Naive thymus-derived CD8-positive, alpha-beta T cell (primary cell): ENCODE measurements at places on chromosomes 13 and 19. TPM values are rescaled to one million over a fixed set of nuclear protein-coding genes. Genes with fewer than 3 reads are reported as not detected.
A peak's percentile ranks its signal among the peaks of the same experiment; 100 is the strongest.

Gene NFILZ
- polyA plus RNA-seq: not detected

DNA sequence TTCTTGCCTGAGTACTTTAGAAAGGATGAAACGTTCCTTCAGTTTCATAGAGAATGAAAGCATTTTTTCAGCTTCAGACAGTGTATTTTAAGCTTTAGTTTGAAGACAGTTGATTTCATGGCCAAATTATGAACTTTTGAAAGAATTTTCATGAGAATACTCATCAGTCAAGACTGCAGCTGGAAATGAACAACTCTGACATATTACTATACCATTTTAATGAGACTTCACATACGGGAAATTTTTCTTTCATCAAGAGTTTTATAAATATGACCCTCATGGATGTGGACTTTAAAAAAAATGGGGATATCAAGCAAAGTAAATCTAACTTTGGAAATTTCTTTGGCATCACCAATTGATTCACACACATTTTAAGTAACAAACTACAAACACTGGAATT, 6.4 kb downstream of the LATS2 start:
- H3K36me3 ChIP-seq: no peaks in the 10 kb centered on the region
- peaks cover 3% of the 10 kb centered on the region for H3K4me1 ChIP-seq
- H3K4me3 ChIP-seq: no peak overlapping the region
- H3K27me3 ChIP-seq: no peaks in the 10 kb centered on the region
- no peak for DNase-seq

- no peak overlapping the region for H3K27ac ChIP-seq
- no peak overlapping the region for H3K4me3 ChIP-seq
- peaks cover 3% of the 10 kb centered on the region for H3K27me3 ChIP-seq
- H3K36me3 ChIP-seq: no peaks in the 10 kb centered on the region
Observed at GRCh38 chr19:27962264-27962663, 1250.7 kb downstream of the UQCRFS1 start.

GRCh38 chr19:50799547-50799851, 9.3 kb downstream of the ACP4 start:
- peaks cover 38% of the 10 kb centered on the region for H3K4me1 ChIP-seq
- no peak overlapping the region for H3K4me3 ChIP-seq
- no peak overlapping the region for H3K27ac ChIP-seq
- no peaks in the 10 kb centered on the region for H3K27me3 ChIP-seq
- peaks cover 39% of the 10 kb centered on the region for H3K36me3 ChIP-seq
- no peak for DNase-seq

DNA sequence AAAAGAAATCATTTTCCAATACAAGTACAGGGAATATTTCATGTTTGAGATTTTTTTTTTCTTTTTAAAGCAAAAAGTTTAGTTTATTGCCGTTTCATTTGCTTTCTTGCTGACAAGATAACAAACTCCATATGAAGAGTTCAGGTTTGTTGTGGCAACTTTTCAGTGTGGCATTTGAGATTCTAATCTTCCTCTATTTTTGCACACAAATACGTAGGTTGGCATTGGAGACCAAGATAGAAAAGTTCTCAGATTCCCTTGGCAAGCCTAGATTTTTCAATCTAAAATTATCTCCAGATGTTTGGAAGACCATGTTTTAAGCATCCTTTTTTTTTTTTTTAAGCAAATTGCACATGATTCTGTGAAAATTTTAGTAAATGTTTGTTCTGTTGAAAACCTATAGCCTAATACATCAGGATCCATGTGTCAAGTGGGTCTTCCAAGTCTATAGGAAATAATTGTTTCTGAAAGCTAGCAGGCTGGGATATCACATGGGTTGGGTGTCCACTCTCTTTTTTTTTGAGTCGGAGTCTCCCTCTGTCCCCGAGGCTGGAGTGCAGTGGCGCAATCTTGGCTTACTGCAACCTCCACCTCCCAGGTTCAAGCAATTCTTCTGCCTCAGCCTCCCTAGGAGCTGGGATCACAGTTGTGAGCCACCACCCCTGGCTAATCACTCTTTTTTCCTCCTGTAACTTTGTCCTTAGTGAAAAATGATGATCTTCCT, 2.6 kb downstream of the GARRE1 start:
- no peak for DNase-seq
- peak overlapping the region; percentile 55 for H3K27ac ChIP-seq
- H3K4me1 ChIP-seq: peaks cover 69% of the 10 kb centered on the region
- H3K27me3 ChIP-seq: no peaks in the 10 kb centered on the region

GRCh38 chr19:48329167-48329891, 4.0 kb downstream of the EMP3 start:
- peak overlapping the region; percentile 90 for H3K4me3 ChIP-seq
- H3K36me3 ChIP-seq: peaks cover 39% of the 10 kb centered on the region
- DNase-seq: peak; percentile 26
- H3K4me1 ChIP-seq: peaks cover 72% of the 10 kb centered on the region
- peak overlapping the region; percentile 100 for H3K27ac ChIP-seq
- no peaks in the 10 kb centered on the region for H3K27me3 ChIP-seq

DNA sequence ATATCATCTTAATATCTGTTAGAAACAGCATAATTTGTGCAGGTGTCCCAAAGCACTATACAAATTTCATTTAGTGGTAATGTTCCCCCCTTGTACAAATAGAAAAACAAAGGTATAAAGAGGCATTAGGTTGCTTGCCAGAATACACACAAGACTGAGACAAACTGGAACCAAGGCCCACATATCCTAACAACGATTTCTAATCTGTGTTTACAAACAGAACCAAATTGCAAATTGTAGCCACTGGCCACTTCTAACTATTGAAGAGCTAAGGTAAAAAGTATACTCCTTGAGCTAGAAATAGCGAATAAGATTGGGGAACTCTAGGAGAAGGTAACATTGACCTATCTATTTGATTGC, 526.1 kb downstream of the KLF12 start:
- H3K27me3 ChIP-seq: no peaks in the 10 kb centered on the region
- no peaks in the 10 kb centered on the region for H3K4me1 ChIP-seq
- no peak overlapping the region for H3K27ac ChIP-seq
- H3K4me3 ChIP-seq: no peak overlapping the region
- no peaks in the 10 kb centered on the region for H3K36me3 ChIP-seq

Gene FLT1
- 0.97 TPM for polyA plus RNA-seq

DNA sequence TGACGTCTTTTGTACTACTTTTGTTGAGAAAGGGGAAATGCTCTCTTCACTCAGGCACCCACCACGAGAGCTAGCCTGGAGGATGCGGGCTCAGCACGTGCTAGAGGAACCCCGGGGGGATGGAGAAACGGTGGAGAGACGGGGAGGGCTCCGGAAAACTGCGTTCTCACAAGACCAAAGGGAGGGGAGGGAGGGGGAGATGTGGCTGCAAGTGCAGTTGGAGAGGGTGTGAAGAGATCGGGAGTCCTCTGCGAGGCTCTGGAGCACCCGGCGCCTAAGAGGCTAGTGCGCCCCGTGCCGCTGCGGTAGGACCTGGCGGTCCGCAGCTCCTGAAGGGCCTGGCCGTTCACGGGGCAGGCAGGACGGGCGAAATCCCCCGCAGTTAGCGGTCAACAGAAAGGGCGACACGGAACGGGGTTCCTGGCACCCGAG, 43.4 kb upstream of the XPO4 start:
- no peak for DNase-seq
- peaks cover 33% of the 10 kb centered on the region for H3K27me3 ChIP-seq
- H3K36me3 ChIP-seq: no peaks in the 10 kb centered on the region
- H3K4me3 ChIP-seq: peak overlapping the region; percentile 67
- no peak overlapping the region for H3K27ac ChIP-seq
